ENCODE measurements at places on chromosomes 5 and 9.

DNA sequence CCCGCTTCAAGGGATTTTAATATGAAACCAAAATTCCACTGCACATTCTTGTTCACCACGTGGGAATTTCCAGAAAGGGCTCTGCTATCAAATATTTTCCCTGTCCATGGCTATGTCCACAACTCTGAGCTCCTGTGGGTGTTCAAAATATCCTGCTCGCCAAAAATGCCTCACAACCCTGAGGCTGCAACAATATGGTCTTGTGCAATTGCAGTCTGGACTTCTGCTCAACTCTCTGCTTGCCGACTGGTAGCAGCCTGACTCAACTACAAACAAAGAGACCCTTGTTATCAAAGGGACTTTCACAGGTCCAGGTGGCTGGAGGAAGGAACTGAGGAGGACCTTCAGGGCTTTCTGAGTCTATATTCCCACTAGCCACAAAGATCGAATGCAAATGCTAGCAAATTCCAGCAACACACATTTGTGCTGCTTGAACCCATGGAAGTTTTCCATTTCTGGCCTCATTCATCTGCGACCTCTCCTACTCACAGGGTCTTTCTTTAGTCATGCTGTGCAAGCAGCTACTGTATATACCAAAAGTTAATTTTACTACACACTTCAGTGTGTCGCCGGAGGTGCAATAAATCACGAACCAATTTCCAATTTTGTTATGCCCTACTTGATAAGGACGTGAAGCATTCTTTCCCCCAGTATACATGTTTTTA lies 169.2 kb upstream of the SLC30A5 start:
- no peak for DNase-seq

DNA sequence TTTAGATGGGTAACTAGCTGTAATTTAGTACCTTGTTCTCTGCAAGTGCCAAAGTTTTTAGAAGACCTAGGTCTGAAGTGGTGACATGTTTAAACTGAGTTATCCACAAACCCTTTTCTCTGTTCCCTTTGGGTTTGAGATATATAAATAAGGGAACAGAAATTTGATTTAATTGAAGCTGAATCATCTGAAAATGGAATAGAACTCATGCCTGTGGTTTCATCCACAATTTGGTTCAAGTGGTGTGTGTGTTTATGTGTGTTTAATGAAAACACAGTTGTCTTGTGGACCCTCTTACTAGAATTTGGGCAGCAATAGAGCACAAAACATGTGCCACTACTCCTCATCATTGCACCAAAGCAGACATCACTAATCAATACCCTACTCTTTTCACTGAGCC lies 216.9 kb downstream of the GLIS3 start:
- no peak for DNase-seq

DNA sequence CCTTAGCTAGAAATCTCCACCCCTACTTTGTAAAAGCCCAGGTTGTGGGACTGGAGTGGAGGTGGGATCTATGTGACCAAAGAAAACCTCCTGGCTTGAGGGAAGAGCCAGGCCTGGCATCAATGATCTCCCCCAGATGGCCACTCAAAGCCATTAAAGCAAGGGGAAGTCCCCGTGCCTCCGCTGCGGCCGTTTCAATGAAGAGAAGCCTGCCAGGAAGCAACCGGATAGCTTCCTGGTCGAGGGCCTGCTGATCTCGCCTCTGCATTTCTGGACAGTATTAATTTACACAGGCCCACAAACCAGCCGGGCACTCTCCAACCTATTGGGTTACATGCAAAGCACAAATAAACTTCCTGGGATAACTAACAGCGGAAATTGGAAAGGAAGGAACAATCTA lies 160.5 kb upstream of the MSX2 start:
- DNase-seq: no peak

- no peak for DNase-seq
Observed at GRCh38 chr5:133944263-133945185, 23.9 kb downstream of the C5orf15 start.

- no peak for DNase-seq
Observed at GRCh38 chr5:20300110-20300509, 312.1 kb upstream of the CDH18 start.

GRCh38 chr5:109448838-109449237 lies 39.1 kb upstream of the PJA2 start:
- no peak for DNase-seq

GRCh38 chr5:102801371-102801770 lies 46.3 kb downstream of the PAM start:
- DNase-seq: no peak

DNA sequence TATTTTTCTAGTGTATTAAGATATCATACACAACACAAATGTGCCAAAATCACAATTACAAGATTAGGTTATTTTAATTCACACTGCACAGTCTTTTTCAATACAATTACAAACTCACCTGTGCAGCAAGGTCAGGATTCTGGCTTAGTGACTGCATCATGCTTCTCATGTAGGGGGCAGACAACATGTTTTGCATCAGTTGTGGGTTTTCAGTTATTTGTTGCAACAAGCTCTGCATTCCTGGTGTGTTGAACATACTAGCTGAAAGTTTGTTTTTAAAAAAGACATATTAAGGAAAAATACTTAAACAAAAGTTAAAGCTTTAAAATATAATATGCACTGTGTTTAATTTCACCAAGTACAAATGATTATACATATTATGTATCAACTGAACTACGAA lies 38.7 kb downstream of the UBQLN1 start:
- no peak for DNase-seq

DNA sequence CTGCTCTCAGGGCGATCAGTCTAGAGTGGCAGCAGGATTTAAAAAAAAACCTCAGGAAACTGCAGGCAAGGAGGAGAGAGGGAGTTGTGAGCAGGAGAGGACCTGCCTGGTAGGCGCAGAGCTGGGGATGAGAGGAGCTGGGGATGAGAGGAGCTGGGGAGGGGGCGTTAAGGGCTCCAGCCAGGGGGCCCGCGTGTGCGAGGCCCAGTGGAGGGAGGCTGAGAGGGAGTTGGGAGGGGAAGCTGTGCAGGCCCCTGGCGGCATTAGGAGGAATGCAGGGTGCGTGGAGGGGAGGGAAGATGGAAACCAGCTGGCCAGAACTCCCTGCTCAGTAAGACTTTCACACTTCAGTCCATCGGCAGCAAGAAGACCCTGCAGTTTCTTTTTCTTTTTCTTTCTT lies 45.2 kb upstream of the HMCN2 start:
- no peak for DNase-seq

DNA sequence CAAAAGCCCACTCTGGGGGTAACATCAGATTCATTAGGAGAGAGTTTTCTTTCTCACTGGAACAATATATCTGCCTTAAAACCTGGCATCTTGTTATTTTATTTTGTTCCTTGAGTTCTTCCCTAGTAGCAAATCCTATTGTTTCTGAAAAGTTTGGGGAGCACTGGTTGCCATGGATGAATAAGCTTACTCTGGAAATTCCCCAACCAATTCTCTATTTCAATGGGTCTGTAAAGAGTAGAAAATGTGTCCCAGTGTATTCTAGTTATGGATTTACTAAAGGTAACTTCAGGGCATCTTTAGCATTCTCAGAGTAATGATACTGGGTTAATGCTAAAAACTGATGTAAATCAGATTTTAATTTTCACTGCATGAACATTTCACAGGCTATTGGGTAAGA lies 94.2 kb upstream of the S1PR3 start:
- no peak for DNase-seq

Data from activated CD8-positive, alpha-beta memory T cell treated with anti-CD3 and anti-CD28 coated beads for 48 hours (primary cell).